ENCODE measurements at places on chromosomes 7 and 10. TPM values are rescaled to one million over a fixed set of nuclear protein-coding genes. Genes with fewer than 3 reads are reported as not detected.

The PRSS1 gene
- total RNA-seq = not detected

The FEZF1 gene
- not detected for total RNA-seq

The AVL9 gene
- total RNA-seq = 22.3 TPM

DNA sequence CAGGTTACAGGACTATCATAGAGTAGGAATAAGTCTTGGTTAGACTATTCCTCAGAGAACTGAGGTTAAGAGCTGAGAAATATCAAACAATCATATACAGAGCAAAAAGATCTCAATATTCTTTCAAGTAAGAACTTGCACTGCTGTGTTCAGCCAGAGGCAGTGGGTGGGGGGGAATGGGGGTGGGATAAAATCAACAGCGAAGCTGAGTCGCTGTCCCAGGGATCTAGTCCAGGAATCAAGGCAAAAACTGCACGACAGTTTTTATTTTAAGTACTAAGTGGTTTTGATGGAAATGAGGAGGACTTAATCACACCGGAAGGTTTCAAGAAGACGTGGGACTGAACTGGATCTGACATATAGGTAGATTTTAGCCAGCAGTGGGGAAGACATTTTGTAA, 159.1 kb downstream of the SRPK2 start:
- DNase-seq = no peak

- no peak for DNase-seq
Observed at GRCh38 chr7:29500719-29501118, 62.9 kb upstream of the PRR15 start.

DNA sequence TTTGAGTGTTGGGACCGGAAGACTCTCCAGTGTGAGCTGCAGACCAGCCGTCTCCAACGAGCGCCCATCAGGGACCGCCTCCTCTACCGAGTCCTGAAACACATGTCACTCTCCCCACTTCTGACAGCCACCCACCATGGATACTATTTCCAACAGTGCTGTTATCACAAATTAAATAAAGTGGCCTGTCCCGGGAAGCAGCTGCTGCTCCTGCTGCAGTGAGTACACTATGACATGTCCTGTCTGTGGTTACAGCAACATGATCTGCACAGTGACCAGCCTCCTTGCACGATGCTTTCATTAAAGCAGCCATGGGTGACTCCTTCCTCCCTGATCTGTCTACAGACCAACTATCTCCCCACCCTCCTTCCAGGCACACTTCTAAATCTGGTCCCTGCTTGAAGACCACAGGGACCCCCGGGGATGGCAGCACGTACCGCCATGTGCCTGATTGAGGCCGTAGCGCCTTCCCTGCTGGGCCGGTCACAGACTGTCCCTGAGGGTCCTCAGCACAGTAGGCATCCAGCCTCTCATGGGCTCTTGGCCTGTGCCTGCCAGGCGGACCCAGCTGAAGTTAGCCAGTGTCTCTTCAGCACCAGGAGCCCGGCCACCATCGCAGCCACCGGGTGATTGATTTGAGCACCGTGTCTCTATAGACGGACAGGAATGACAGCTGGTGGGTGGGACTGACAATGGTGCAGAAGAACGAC, 58.8 kb downstream of the TCERG1L start:
- DNase-seq = no peak

DNA sequence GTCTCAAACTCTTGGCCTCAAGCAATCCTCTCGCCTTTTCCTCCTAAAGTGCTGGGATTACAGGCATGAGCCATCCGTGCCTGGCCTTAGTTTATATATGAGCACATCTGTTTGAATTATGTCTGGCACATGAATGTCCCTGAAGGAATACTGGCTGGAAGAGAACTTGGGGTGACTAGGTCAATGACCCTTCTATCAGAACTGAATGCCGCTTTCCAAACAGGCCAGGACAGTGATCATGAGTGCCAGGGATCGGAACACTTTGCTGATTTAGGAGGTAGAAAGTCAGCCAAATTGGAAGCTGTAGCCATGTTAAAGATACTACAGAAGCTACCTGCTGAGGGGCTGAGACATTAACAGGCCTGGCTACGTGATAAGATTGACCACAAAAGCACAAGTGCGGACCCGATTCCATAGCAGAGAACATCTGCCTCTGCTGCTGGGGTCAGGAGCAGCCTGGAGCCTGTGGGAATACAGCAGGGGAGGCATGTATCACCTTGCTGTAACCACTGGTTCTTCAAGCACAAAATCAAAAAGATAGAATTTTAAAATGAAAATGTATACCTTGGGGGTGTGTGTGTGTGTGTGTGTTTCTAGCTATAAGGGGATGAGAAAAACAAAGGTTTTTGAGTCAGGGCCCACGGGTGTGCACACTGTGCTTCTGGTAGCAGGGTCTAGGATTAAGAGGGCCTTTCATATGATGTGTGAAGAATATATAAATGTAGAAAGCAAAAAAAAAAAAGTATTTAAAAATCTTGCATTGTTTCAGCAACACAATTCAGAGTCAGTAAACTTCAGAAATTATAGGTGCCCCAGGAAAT, 293.7 kb downstream of the BBS9 start:
- DNase-seq = no peak
